ENCODE measurements at places on chromosomes 12 and 14.

DNA sequence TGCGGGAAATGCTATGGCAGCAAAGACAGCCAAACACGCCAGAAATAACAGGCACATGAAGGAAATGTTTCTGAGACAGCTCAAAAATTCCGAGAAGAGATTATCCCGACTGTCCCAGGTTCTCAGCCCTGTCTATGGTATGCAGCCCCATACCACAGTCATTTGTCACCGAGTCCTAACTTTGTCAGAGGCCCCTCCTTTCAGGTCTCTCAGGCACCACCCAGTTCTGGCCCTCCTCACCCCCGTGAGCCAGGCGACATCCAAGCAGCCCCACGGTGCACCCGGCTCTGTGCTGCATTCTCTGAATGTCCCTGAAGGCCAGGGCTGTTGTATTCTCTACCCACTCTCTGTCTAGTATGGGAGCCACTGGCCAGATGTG is 24.0 kb downstream of the SSH1 start:
- DNase-seq = no peak

- no peak for DNase-seq
These were observed 83.8 kb downstream of the PPM1A start for GRCh38 chr14:60332869-60333268.

DNA sequence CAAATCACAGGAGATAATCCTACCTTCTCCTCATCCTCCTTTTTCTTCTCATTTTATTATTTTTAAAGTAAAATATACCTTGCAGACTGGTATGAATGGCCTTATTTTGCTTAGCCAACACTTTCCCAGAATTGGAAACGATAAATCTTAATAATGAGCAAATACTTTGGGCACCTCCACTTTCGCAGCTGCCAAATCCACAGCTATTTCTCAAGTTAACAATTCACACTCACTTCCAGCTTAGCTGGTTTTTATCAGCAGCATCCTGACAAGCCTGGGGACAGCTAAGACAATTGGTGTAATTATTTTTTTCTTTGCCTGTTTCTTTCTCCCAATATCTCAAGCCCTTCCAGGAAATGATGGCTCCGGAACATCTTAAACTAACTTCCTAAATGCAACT is 867.5 kb upstream of the TMEM132C start:
- no peak for DNase-seq

DNA sequence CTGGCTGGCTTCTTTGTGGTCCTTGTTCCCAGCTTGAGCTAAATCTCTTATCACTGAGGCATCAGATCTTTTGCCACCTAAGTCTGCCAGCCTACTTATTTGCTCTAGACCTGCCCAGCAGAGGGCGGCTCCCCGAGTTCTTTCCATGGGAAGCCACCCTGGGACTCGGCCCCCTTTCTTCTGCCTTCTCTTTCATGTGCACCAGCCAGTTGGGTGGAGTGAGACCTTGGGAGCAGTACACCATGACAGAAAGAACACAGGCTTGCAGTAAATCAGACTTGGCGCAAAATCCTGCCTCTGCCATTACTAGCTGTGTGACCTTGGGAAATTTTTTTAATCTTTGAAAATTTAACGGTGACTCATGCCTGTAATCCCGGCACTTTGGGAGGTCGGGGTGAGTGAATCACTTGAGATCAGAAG is 7.4 kb downstream of the SMAGP start:
- DNase-seq = no peak

GRCh38 chr14:91232052-91232451 is 12.5 kb downstream of the GPR68 start:
- DNase-seq = no peak

DNA sequence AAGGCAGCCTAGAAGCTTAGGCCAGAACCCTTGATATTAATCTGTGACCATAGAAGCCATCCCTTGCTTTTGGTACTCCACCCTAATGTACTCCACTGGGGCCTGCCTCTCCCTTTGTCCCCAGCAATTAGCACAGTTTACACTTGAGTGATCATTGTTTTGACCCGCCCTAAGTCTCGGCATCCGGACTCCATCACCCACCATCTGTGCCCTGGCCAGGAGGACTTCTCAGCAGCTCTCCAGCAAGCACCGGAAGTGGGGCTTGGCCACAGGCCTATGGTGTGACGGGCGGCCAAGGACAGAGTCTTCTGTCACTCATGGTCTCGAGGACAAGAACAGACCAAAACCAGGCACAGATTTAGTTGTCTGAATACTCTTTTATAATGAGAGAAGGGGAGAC is 126.5 kb upstream of the NTF3 start:
- no peak for DNase-seq

DNA sequence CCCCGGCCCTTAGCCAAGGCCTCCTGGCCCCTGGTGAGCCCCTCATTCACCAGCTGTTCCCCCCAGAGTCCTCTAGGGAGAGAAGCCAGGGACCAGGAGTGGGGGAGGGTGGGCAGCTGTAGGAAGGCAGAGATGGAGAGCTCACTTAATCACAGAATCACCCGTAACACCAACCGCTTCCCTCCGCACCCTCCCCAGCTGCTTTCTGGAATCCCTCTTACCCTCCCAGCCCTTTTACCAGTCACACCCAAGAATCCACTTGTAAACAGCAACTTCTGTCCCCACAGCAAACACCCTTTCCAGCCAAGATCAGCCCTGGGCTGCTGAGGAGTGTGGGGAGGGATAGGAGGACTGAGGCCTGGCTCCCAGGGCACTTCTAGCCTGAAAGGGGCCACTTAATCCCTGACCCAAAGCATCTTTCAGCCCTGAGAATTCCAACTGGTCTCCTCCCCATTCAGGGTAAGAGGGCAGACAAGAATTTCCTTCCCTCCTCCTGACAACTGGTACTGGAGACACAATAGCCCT is 18.8 kb downstream of the NCKAP5L start:
- no peak for DNase-seq

DNA sequence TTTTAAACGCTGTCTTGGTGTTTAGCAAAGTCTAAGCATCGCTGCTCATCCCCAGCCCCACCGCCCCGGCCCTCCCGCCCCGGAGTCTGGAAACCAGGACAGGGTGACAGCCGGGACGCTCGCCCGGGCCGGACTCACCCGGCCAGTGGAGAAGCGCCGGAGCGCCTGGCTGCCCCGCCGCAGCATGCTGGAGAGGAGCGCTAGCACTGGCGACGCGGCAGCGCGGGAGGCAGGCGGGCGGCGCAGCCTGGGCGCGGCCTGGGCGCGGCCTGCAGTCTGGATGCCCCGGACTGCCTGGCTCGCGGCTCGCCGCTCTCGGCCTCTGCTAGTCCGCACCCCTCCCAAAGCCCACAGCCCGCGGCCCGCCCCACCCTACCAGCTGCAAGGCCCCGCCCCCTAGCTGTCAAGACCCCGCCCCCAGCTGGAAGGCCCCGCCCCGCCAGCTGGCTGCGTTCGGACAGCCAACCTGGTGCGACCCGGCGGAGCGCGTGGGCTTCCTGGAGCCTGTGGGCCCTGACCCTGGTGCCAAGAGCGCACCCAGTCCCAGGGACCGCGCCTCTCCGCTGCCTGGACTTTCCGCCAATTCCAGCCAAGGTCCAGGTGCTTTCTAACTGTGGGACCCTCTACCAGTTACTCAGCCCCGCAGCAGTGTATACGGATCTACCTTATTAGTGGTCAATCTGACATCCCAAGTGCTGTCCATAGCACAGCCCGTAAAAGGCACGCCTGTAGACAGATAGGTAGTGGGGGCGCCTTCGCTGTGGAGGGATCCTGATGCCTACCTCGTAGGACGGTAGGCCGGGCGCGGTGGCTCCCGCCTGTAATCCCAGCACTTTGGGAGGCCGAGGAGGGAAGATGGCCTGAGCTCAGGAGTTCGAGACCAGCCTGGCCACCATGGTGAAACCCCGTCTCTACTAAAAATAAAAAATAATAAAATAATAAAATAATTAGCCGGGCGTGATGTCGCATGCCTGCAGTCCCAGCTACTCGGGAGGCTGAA is at the start of gene ALDH1L2:
Gene ALDH1L2 (minus strand): TSS at position 208 of the 1,000 bp plus-strand sequence. CDS start 22 bp downstream, at position 186.
- peak; percentile 65 for DNase-seq

- no peak for DNase-seq
These were observed 219.1 kb upstream of the C14orf180 start for GRCh38 chr14:104360501-104360900.

DNA sequence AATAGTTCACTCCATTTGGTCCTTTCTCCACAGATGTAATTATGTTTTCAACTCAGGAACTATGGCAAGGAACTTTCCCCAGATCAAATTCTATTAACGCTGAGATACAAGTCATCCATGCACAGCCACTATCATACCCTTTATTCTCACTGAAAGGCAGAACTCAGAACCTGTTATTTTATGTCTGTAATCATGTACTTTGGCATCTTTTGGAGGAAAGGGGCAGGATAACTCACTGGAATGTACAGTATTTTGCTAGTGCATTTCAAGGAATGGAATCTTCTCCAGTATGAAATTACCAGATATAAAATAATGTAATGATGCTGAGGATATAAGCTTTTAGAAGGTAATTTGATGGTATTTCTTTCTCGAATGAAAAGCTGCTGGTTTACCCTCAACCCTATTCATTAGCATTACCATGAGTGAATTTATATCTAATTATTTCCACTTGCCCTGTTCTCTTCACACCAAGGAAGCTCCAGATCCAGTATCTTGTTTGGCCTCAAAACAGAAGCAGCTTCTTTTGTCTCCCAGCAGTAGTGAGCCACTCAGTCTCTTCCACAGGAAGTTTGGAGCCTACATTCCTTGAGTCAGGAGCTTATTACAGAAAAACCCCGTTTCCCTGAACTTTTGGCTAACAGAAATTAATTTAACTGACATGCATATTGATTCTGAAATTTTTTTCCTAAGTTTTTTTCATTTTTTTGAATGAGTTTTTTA is 10.0 kb upstream of the AMHR2 start:
- no peak for DNase-seq

DNA sequence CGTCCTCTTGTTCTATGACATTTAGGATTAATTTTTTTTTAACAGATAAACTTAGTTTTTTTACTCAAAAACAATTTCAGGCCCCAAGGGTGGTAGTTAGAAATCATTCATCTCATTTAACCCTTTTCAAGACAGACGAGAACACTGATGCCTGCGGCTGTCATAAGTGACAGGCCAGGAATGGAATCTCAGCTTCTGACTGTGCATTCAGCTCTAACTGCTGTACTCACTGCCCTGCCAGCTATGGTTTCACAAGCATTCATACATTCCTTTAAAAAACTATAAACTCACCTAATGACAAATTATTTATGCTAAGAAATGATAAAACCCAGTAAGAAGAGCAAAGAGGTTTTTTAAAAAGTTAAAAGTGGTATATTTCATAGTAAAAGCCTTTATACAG is 8.8 kb downstream of the DENND5B start:
- DNase-seq = no peak

DNA sequence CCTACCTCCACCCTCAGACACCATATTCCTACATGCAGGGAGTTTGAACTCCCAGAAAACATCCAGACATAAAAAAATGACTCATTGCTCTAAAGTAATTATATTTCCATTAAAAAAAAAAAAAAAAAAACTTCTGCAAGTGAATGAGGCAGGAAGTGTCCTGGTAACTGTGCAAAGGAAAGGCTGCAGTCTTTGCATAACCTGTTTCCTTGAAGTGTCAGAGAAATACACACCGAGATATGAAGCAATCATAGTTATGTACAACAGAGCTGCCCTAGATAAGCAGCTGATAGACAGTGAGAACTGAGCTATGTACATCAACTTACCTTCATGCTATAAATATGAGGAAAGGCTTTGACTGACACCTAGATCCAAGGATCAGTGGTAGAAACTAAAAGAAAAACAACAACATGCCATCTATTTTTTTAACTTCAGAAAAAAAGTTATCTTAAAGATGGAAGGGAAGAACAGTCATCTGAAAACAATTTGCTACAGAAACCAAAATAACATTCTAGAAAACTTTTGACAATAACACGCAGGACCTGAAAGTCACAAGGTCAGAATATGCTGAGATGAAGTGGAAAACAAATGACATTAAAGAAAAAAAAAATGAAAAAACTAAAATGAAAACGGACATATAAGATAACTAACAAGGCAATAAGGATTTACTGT is 263.2 kb downstream of the SEC23A start:
- DNase-seq = no peak

DNA sequence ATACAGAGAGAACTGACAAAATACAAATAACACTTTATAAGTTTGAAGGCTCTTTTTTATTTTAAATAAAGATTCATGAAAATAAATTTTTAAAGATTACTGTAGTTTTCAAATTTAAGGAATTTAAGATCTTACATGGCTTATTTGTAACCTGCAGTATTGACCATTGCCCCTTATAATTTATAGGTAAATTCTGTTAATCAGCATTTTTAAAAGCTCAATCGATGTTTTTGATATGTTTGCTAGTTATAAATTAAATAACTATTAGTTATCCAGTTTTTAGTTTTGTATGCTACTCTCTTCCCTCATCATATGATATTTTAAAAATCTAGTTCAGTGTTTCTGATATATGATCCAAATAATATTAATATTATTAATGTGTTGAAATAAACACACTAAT is 109.9 kb downstream of the MON2 start:
- no peak for DNase-seq

DNA sequence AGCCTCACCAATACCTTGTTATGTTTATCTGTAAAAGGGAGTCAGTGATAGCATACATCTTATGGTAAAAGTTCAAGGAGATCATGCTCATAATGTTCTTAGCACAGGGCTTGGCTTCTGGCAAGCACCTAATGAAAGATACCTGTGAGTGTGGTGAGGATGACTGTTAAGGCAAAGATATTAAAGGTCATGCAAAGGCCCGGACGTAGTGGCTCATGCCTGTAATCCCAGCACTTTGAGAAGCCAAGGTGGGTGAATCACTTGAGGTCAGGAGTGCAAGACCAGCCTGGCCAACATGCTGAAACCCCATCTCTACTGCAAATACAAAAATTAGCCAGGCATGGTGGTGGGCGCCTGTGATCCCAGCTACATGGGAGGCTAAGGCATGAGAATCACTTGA is 425.9 kb upstream of the TBX3 start:
- DNase-seq = no peak

GRCh38 chr14:21748869-21749303 is 75.3 kb upstream of the OR4E1 start:
- peak; percentile 48 for DNase-seq

- no peak for DNase-seq
These were observed 83.2 kb downstream of the MYRFL start for GRCh38 chr12:69908203-69908602.

DNA sequence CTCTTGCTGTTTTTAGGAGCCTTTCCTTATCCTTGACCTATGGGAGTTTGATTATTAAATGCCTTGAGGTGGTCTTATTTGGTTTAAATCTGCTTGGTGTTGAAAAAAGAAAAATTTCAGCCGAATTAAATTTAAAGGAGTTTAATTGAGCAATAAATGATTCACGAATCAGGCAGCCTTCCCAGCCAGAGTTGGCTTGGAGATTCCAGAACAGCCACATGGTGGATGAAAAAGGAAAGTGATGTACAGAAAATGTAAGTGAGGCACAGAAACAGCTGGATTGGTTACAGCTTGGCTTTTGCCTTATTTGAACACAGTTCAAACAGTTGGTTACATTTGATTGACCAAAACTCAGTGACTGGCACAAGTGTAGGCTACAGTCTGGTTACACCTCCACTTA is 69.7 kb downstream of the WASHC3 start:
- no peak for DNase-seq

- no peak for DNase-seq
These were observed 433.9 kb downstream of the PCNX1 start for GRCh38 chr14:71341156-71341555.
